Cardiac septum (tissue), 1 donor: ENCODE measurements at places on chromosomes 11 and 22.

DNA sequence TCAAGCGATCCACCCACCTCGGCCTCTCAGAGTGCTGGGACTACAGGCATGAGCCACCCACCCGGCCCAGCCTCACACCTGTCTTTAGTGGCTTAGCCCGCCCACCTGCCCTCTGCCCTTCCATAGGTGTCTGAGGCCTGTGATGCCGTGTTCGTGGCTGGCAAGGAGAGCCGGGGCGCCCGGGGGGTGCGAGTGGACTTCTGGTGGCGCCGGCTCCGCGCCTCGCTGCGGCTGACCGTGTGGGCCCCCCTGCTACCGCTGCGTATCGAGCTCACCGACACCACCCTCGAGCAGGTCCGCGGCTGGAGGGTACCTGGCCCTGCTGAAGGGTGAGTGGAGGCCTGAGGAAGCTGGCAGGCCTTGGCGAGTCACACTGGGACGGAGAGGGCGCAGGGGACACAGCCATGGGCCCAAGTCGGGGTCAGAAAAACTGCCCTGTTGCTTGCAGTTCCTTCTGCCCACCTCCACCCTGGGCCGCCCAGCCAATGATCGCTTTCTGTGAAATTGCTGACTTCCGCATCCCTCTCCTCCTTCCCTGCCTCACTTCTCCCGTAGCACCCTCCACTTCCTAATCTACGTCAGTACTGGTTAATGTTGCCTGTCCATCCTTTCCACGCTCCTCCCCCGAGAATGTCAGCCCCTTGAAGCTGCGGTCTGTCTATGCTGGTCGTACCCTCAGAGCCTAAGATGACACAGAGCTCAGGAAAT lies 9.3 kb downstream of the TMEM132A start:
- no peak for DNase-seq

DNA sequence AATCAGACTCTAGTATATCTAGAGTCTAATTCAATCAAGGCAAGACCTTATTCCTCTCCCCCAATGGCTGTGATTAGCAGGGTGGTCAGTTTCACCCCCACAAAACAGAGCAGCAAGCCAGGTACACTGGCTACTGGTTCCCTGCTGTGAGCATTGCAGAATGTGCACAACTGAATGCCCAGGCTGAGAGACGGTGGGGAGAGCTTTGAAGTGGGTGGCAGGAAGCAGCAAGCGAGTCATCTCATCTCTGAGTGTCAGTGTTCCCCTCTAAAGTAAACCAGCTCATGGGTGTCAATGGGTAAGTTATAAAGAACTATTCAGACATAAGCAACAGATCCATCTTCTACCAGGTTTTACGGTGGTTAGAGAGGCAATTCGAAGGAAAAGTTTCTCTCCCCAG lies 37.6 kb downstream of the GAB4 start:
- no peak for DNase-seq

DNA sequence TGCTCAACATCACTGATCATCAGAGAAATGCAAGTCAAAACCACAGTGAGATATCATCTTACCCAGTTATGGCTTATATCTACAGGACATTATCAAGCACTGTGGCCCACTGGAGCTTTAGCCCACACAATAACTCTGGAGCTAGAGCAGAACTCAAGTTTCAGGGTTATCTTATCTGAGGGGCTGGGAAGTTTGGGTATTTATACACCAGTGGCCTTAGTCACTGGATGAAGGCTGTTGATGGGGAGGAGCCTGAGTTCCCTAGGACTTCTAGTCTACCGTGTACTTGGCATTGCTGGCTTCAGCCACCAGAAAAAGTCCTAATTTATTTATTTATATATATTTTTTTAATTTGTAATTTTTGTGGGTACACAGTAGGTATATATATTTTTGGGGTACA lies 19.3 kb downstream of the HSD17B12 start:
- no peak for DNase-seq

DNA sequence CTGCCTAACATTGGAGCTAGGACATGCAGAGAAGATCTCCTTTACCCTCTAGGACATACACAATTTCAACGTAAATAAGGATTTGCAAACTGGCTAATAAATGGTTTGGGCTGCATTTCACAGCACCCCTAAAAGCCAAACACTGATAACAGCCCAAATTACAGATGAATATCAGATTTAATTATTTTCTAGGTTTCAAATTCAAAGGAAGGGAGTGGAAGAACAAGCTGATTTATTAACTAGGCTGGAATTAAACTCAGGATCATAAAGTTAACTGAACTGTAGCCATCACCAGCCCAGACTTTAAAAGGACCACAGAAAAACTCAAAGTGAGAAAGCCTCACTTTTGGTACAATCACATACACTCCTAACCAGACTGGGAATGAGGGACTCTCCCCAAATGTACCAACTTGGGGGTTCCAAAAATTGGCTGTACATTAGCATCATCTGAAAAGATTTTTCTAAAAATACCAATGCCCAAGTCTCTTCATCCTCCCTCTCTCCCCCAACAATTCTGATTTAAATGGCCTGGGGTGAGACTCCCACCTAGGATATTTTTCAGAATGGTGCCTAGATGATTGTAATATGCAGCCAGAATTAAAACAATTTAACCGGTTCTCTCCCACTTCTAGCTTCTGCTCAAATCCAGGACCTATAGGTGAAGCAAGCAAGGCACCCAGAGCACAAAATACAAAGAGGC lies 43.5 kb downstream of the SYTL2 start:
- no peak for DNase-seq

DNA sequence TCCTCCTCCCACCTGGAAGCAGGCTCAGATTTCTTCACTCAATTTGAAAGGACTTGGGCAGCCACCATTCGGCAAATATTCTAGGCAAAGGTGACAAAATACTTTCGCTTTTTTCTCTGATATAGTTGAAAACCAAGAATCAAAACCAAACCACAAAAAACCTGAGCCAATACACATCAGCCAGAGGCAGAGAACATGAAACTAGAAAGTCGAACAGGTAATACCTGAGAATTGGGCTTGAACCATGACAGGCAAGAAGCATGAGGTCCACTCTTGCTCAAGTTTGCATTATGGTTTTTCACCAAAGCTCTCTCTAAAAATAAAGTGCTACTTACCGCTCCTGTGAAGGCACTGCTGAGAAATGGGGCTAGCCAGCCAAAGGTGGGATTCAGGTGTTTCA lies 26.2 kb upstream of the LDLRAD3 start:
- DNase-seq, result no peak

DNA sequence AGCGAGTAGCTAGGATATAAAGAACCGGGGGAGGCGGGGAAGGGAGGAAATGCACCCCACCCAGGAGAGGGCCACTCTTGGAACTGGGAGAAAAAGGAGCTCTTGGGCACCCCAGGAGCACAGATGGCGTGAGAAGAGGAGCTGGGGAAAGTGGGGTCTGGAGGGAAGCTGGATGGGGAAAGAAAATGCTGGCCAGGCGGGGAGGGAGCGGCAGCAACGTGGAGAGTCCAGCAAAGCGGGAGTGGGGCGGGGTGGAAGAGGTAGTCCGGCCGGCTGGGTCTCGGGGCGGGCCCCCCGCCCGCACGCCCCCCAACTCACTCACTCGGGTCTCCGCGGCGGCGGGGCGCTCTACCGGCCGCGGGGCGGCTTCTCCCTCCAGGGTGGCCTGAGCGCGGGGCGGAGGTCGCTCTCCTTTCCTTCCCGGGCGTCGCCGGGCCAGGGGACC lies 522 bp downstream of the TOB2 start:
- DNase-seq, result peak; percentile 80

GRCh38 chr11:32198053-32198452 lies 107.2 kb downstream of the RCN1 start:
- DNase-seq, result no peak

DNA sequence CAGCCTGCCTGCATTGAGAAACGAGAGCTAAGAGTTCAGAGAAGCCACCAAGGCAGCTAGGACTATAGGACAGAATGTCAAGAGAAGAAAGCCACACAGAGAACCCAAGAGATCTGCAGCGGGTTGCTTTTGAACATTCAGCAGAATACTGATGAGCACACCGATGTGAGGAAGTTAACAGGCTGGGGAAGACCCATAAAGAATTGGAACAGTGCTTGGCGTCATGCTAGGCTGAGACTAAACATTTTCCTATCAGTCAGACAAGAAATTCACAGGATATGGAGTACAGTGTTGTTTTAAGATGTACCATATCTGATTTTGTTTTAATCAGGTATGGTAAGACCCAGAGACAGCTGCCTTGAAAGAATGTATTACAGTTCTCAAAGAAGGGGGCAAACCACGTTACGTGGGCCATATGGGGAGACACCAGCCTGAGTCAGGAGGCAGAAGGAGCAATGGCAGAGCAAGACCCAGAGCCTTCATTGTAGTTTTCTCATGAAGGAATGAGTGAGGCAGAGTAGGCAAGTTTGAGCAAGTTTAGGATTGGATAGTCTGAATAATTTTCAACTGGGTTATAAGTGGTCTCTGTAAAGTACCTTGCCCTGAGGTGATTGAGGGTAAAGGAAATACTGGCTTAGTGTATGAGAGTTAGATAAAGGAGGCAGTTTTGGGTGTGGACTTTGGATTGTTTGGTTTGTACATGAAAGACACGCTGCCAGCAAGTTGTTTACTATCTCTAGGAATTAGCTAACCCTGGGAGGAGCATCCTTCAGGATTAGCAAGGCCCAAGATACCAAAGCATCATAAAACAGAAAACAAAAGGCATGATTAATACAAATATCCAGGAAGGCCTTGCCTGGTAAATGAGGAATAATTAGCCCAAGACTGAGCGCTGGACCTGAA lies 14.3 kb downstream of the LRRC75B start:
- no peak for DNase-seq

GRCh38 chr11:127709960-127710359 lies 709.4 kb upstream of the KIRREL3 start:
- DNase-seq, result no peak

DNA sequence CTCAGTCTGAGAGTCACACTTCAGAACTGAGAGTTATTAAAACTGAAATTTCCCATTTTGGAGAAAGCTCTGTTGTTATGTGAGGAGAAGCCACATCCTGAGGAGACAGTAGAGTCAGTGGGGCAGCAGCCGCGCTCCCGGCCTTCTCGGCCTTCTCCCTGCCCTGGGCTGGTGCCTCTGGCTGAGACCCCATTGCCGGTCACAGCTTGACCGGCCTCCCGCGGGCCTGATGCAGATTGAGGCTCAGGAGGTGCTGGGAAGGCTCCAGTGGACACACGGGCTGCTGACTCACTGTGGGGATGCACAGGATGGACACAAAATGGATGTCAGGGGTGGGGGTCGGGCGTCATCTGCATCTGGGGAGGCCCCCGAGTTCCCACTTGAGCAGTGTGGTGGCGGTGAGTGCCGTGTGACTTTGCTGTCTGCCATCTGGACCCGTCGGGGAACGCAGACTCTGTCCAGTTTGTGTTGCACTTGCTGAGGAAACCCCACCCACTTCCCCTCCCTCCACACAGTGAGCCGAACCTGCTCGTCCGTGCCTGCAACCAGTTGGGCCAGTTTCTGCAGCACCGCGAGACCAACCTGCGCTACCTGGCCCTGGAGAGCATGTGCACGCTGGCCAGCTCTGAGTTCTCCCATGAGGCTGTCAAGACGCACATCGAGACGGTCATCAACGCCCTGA lies 50.1 kb downstream of the MUC6 start:
- no peak for DNase-seq

DNA sequence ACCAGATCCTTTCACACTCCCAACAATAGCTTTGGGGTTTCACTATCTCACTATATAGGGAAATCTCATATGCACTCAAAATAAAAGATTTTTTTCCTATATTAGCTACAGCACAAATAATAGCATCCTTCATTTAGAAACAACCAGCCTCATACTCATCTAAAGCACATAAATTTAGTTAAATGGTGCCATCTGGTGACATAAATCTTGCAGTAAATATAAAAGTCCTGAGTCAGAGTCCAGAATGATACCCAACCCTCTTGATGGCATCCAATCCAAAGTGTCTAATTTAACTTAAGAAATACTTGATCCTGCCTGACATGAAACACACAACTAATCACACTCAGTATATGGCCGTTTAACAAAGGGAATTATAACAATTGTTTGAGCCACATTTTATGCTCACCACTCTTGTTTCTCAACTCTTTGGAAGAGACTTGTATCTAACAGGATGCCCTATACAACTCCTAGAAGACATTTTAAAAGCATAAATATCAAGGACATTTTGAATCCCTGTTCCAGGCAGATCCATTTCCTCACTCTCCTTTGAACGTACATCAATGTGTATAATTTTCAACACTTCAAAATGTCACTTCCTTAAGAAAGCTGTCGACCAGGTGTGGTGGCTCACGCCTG lies 36.2 kb downstream of the DLG2 start:
- no peak for DNase-seq

- no peak for DNase-seq
Observed at GRCh38 chr11:28871090-28871489, 762.9 kb downstream of the METTL15 start.

- DNase-seq, result peak; percentile 84
Observed at GRCh38 chr11:68033708-68034045, 3.2 kb downstream of the NDUFS8 start.

DNA sequence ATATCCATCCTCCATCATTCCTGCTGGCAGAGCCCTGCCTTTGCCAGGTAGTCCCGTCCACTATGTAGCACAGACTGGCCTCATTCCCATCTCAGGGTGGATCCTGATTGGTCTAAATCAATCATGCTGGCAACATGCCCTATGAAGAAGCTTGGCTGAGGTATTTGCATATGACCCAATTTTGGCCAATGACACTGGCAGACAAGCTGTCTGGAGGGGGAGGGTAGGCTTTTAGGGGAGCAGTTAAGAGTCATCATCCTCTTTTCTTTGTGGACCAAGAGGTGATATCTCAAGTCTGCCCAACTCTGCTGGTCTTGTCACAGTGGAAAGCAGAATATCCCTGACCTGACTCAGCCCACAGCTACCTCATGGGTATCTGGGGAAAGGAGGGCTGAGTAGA lies 5.1 kb downstream of the CCDC89 start:
- DNase-seq, result no peak

GRCh38 chr11:19691815-19692500 lies 20.7 kb upstream of the NAV2 start:
- no peak for DNase-seq

DNA sequence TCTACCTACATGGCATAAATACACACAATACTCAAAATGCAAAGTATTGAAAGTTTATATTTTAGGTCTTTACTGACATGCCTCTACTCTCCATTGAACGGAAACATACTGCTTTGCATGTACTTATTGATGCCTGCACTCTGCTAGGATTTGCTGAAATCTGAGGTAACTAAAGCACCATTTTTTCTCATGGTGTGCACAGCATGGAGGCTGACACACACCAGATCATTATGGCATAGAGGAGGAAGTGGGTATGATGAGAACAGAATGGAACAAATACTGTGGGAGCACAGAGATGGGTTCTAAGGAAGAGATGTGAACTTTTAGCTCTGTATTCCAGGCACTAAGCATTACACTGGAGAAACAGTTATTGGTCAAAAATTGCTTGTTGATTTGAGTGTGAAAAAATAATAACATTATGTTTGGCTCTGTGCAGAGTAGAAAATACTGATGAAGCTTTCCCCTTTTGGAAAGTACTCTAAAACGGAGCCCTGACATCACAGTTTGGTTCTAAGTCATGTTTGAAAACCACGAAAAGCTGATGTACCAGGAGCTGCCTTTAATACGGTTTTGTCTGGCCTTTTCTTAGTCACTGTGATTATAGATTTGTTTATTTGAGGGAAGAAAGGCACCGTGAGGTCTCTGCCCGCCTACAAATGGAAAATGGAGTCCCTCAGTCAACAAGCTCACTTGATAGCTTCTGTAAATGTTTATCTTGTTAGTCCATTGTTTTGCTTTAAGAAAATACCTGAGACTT lies 5.6 kb downstream of the OR52R1 start:
- DNase-seq, result no peak
